Omental fat pad (tissue), 4 donors: ENCODE measurements at places on chromosomes 4 and X. TPM values are rescaled to one million over a fixed set of nuclear protein-coding genes. Genes with fewer than 3 reads are reported as not detected.

DNA sequence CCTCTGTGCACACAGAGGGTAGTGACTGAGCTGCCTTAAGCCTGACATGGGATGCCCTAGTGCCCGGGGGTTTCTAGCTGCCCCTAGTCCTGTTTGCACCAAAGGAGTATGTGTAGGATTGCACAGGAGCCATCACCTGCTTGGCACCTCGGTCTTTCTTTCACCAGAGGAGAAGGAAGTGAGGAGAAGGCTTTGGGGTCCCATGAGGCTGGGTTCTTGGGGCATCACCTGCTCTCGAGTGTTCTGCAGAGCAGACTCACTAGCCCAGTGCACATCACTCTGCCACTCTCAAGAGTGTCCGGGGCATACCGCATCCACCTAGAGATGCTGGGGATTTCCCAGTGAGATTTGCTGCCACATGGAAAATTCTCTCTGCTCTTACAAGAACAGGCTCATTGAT is 40.5 kb upstream of the GPR78 start:
- no peak for DNase-seq

The ARSD gene
- 32.4 TPM for total RNA-seq

The AR gene
- 16.0 TPM for total RNA-seq

DNA sequence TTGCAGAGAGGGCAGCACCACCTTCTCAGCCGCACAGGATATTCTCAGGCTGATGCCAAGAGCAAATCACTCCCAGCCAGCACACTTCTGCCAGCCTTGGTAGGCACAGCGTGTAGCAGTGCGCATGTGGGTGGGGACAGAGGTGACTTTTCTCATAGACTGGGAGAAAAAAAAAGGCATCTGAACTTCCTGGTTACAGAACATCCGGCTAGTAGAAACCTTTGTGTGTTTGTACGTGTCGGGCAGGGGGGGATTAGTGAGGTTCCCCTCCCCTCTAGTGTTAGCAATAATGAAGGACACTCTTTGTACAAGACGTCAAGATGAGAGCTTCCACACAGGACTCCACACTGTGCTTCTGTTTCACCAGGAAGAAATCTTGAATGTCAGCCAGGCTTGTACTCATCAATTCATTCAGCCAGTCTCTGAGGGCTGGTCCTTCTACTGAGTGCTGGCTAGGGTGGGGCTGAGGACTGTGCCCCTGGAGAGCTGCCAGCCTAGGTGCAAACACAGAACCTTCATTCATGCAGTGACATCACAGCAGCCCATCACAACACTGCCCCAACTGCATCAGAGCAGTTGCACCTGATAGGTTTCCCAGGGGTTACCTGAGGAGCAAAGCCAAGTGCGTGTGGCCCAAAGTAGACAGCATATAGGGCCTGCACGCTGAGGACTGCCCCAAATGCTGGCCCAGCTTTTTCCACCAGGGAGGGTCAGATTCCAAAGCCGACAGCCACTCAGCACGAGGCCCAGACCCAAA is 34.7 kb downstream of the SLC25A5 start:
- no peak for DNase-seq

The MAP9 gene
- total RNA-seq, result 7.7 TPM

The SPP1 gene
- 82.9 TPM for total RNA-seq

The AFM gene
- total RNA-seq, result not detected

DNA sequence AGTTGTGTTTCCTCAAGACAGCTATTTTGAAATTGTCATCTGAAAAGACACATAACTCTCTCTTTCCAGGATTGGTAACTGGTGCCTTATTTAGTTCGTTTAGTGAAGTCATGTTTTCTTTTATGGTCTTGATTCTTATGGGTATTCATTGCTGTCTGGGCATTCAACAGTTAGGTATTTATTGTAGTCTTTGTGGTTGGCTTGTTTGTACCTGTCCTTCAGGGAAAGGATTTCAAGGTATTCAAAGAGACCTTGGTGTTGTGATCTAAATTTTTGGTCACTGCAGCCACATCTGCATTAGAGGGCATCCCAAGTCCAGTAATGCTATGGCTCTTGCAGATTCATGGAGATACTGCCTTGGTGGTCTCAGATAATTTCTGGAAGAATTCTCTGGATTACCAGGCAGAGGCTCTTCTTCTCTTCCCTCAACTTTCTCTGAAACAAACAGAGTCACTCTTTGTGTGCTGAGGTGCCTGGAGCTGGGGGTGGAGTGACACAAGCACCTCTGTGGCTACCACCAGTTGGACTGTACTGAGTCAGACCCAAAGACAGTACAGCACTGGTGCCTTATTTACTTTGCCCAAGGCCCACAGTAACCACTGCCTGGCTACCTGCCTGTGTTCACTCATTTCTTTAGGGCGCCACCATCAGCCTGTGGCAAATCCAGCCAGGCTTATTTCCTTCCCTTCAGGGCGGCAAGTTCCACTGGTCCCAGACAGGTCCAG is 620.4 kb downstream of the KCNIP4 start:
- DNase-seq, result no peak

GRCh38 chr4:28378109-28378830 is 1517.6 kb downstream of the STIM2 start:
- DNase-seq, result no peak

DNA sequence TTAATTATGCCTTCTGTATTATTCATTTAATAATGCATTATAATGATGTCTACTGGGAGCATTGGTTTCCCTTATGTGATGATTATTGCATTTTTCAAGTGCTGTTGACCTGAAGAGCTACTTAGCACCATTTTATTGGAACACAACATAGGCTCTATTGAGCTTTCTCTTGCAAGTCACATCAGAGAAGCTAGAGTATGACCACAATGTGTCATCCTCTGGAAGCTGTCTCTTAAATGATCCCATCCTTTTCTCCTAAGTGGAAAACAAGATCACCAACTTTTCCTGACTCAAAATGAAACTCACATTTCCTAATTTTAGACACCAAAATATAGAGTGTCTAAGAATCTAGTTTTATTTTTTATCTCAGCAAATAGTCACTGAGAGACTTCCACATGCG is 1451.9 kb downstream of the PCDH7 start:
- no peak for DNase-seq

GRCh38 chr4:89161841-89162240 is 50.5 kb downstream of the TIGD2 start:
- no peak for DNase-seq

DNA sequence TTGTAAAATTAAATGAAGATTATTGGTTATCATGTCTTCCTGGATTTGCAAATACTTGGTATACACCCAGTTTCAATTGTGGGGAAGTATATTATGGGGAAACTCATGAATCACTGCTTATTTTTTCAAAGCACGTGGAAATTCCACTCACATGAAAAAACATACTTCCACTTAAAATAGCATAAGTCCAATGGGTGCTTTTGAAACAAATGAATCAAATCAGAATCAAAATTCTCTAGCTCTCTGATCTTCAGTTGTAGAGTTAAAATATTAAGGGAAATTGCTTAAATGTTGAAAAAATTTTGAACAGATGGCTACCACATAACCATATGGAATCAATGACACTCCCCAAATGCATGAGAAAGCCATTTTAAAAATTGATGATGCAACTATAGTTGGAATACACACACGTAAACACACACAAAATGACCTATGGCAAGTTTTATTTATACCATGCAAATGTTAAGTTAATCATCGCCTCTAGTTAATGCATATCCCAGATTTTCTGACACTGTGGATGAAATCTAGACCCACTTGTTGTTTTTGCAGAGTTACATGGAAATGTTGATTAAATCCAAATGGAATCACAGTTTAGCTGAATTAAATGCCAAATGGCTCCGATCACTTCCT is 93.2 kb downstream of the ARSF start:
- DNase-seq, result no peak

DNA sequence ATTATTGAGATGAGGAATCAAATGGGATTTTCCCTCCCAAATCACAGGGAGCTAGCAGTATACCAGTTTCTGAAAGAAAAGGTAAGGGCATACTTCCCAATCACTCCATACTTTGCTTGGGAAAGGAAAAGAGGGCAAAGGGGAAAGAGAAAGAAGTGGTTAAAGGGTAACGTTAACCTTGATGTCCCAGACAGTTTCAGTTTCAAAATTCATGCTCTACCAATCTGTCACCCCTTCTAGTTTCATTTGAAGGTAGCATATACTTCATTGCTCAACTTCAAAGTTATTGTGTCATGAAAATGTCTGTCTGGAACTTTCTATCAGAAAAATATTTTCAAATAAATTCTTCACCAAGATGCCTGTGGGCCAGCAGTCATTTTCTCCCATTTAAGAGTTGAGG is 16.0 kb downstream of the TNMD start:
- DNase-seq, result no peak

DNA sequence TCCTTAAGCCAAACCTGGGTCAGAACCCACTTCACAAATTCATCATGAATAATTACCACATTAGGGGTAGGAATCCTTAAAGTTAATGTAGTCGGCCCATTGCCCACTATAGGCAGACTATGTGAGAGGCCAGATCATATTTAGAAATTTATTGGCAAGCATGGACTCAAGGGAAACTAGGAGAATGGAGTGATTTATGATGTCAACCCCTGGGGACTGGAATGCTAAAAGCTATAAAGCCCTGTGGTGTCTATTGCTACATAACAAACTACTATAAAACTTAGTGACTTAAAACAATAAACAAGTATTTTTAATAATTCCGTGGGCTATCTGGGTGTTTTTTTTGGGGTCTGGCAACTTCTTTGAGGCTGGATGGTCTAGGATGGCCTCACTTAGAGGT is 93.9 kb downstream of the PPP1R2C start:
- no peak for DNase-seq

DNA sequence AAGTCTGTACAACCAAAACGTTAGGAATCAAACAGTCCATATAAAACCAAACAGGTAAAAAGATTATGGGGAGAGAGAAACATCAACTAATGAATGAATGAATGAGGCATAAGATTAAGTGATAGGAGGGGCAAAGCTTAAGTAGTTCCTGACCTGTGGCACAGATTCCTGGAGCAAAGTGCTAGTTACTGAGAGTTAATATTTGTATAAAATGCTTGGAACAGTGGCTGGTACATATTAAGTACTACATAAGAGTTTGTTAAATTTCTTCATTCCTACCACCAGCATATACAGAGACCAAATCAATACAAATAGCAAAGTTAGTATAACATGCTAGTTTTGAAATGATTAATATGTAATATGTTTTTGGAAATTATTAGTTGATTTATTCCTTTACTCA is 363.7 kb downstream of the ADAM29 start:
- no peak for DNase-seq

The PYURF gene
- 101 TPM for total RNA-seq

- DNase-seq, result no peak
Measured at GRCh38 chr4:113469023-113469390, 292.5 kb downstream of the CAMK2D start.

The HSFX1 gene
- total RNA-seq, result not detected

DNA sequence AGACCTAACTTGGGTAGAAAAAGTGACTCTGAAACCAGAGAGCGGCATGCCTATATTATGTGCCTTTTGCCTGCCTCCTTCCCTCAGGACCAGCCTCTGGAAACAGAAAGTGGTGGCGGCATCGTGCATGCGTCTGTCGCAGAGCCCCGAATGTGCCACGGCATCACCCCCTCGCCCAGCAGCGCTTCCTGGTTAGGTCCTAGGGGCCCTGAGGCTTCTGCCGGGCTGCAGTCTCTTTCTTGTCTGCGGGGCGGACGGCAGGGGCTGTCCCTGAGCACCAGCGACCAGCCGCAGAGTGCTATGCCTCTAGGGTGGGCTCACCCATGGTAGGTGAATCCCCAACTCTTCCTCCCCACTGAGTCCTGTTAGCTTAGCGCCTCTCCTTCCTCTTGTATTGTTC is 68.7 kb downstream of the VSIG4 start:
- no peak for DNase-seq

- DNase-seq, result no peak
Measured at GRCh38 chr4:39505581-39505980, 21.7 kb downstream of the UGDH start.

DNA sequence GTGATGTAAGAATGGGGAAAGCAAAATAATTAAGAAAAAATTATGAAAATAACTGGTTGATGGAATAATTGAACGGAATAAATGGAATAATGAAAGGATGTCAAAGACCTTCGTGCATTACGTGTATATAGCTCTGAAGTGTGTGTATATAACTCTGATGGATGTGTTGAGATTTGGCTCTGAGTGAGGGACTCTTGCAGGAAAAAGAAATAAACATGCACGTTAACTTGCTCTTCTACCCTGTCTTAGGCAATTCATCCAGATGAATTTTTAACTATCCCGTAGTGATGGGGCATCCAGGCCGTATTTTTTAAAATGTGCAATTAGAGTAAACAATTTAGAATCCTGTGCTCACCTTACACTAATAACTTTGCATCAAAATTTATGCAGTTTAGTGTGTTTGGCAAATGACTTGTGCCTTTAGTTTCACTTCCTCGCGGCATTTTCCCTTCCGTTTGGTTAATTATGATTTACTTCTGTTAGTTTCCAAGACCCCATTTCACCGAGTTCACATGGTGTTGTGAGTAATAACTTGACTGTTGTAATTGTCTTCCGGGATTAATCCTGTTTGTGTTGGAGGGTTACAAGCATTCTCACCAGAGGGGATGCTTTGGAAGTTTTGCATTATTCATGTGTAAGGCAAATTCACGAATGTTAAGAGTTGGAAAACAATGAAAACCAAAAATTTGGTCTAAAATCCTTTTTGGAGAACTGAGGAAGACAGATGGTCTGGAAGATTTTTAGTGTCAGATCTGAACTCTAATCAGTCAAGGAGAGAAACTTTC is 256.5 kb upstream of the FAT1 start:
- DNase-seq, result no peak

- no peak for DNase-seq
Measured at GRCh38 chr4:48028696-48029095, 12.1 kb downstream of the NIPAL1 start.

The NMU gene
- total RNA-seq, result not detected

- DNase-seq, result no peak
Measured at GRCh38 chr4:53228036-53228435, 137.8 kb downstream of the SCFD2 start.

DNA sequence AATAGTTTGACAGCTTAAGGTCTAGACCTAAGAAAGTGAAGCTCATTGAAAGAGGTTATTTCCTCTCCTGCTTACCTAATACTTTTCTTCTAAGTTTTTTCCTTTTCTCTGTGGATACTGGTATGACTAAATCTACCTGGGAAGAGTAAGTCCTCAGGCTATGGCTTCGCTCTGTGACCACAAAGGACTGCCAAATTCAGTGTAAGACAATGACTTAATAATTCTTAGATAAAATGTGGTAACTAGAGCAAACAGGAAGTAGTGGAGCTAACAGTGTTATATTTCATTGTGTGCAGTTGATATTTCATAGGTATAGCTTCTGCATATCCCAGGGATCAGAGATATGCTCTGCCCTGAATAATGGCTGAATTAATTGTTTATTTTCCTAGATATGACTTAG is 418.9 kb downstream of the CCSER1 start:
- no peak for DNase-seq

DNA sequence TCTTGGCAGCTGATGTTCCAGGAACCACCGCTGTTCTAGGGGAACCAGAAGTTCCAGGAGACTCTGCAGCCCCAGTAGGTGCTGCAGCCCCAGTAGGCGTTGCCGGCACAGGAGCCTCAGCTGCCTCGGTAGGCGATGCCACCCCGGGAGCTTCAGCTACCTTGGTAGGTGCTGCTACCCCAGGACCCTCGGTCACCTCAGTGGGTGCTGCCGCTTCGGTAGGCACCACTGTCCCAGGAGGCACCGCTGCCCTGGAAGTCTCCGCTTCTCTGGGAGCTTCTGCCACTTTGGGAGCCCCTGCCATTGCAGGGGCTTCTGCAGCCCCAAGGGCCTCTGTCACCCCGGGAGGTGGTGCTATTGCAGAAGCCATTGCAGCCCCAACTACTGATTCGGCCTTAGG is 2.8 kb downstream of the ARMCX2 start:
- no peak for DNase-seq

The SMARCA1 gene
- 30.1 TPM for total RNA-seq

The EREG gene
- 6.5 TPM for total RNA-seq
